GM12864 (cell line): ENCODE measurements at places on chromosomes 11 and 22.

- DNase-seq, result no peak
Observed at GRCh38 chr11:2209370-2209801, 37.8 kb upstream of the TH start.

DNA sequence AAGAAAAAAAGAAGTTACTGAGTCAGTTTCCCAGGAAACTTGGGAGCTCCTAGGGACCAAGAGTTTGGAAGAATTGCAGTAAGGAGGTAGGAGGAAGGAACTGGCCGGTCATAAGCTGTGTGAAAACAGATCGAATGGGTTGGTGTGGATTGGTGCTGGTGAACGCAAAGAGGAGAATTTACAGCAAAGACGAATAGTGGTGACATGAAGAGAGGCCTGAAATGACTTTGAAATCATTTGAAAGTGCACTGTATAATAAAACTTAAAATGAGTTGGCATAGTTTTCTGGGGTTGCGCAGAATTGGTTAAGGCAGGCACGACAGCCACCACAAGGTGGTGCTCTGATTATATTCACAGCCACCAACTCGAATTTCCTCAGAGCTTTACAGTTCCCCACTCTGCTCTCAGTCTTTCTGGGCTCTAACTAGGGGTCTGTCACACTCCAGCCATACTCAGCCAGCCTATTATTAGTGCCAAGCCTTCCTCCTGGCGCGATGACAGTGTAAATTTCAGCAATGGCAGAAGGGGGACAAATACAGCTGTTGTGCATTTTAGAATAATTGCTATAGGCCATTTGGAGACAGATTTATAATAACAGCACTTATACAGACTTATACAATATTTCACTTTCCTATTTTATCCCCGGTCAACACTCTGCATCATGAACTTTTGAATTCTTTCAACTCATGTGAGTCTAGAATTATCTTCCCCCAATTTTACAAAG lies 8.3 kb upstream of the HTR3B start:
- DNase-seq, result no peak

DNA sequence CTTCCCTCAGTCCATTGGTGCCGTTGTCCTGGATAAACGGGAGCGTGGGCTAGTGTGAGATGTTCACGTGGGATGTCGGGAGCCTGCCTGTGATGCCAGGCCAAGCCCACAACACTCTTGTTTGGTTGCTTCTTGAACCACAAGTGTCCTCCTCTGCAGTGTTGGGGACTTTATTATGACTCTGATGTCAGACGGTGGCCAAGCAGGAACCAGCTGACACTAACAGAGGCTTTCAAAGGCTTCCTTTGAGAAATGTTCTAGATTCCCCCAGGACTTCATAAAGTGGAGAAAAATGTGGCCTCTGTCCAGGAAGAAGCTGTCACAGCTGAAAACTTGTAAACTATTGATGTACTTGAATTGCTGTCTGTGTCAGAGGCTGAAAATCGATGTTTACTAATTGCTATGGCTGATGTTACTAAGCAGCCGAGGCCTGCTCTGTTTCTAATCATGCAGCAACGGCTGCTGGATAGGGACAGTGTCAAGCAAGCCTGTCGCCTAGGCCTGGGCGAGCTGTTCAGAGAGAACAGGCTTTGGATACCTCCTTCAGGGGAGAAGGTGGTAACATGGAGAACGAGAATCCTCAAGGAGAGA lies 131.7 kb downstream of the TBC1D22A start:
- DNase-seq, result no peak

- no peak for DNase-seq
Observed at GRCh38 chr11:75240311-75241035, at the start of gene TPBGL. TPBGL (plus strand) TSS chr11:75240774; CDS start chr11:75241050, 276 bp downstream.

DNA sequence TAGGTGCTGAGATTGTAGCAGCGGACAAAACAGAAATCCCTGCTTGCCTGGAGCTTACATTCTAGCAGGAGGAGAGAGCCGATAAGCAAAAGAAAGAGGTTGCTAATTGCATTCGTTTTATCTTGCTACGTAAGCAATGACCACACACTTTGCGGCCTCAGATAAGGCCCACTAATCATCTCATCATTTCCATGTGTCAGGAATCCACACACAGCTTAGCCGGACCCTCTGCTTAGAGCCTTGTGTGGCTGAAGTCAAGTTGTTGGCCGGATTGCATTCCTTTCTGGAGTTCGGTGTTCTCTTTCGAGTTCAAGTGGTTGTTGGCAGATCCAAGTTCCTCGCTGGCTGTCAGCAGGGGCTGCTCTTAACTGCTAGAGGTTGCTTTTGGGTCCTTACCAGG lies 101.6 kb downstream of the CHST1 start:
- DNase-seq, result no peak

GRCh38 chr11:8839957-8840945 lies 70.7 kb upstream of the AKIP1 start:
- DNase-seq, result no peak

- DNase-seq, result no peak
Observed at GRCh38 chr22:42156121-42156520, 25.5 kb upstream of the CYP2D6 start.

GRCh38 chr11:66834943-66835342 lies 8.3 kb upstream of the RCE1 start:
- DNase-seq, result no peak

GRCh38 chr22:37661160-37661924 lies 2.8 kb downstream of the PDXP start:
- DNase-seq, result no peak

DNA sequence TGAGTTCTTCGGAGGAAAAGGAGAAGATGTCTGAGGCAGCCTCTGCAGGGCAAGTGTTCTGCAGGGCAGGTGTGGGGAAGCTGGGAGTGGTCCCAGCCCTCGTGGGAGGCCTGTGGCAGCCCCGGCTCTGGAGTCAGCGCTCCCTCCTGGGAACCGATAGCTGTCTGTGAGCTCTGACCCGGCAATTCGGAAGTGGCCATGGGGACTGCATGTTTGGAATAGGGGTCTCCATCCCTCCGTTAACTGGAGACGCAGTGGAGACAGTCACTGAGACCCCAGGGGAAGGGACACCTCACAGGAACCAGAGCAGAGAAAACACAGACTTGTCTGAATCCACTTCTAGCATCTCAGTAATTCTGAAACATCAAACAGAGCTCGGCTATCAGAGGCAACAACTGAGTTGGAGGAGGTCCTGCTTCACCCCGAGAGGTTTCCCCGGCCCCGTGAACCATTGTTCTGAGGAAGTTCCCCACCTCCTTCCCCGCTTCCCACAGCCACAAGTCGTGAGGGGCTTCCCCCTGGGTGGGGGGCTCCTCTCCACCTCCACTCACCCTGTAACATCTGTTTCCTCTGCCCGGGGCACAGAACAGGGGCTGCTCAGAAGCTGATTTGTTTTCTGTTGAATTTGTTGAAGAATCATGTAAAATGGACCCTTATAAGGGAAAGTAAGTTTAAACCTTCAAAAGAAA lies 99.6 kb downstream of the BRD1 start:
- DNase-seq, result no peak

- no peak for DNase-seq
Observed at GRCh38 chr11:102831489-102832440, 11.6 kb downstream of the MMP3 start.

GRCh38 chr22:18929459-18929858 lies 6.6 kb downstream of the PRODH start:
- no peak for DNase-seq

DNA sequence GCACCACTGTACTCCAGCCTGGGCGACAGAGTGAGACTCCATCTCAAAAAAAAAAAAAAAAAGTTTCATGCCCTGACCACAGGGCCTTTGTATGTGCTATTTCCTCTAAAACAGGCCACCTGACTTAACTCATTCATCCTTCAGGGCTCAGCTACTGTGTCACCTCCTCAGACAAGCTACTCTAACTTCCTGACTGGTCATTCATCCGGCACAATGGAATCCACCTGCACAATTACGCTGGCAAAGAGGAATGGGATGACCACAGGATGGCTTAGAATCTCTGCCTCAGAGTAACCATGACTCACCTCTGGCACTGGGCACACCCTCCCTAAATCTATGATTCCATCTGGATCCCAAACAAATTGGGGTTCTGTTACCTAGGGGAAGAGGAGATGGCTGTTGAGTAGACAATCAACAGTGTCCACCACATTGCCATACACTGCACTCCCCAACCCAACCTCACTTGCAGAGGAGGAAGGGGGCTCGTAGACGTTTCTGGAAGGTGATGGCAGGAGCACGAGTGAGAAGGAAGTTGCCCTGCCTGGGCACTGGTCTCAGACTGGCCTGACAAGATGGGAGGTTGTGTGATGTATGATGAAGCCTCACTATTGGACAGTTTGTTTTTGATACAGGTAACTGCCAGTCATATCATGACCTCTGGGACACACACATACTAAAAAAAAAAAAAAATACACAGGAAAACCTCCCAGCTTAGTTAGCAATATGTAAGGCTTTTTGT lies 22.8 kb upstream of the HMOX1 start:
- DNase-seq, result no peak

DNA sequence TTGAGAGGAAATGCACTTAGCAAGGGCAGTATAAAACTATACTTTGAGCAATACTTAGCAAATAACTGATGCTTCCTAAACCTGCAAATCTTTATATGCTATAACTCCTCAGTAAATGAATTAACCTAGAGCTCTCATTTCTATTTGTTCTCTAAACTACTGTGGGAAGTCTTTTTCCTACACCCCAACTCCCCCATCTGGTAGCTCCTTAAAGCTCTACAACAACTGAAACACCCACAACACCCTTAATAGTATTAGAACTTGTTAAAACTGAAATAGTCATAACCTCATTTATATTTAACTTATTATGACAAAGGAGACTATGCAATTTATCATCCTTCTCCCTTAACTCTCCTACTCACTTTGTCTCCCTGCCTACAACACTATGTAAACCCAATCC lies 43.4 kb downstream of the GUCY1A2 start:
- no peak for DNase-seq

DNA sequence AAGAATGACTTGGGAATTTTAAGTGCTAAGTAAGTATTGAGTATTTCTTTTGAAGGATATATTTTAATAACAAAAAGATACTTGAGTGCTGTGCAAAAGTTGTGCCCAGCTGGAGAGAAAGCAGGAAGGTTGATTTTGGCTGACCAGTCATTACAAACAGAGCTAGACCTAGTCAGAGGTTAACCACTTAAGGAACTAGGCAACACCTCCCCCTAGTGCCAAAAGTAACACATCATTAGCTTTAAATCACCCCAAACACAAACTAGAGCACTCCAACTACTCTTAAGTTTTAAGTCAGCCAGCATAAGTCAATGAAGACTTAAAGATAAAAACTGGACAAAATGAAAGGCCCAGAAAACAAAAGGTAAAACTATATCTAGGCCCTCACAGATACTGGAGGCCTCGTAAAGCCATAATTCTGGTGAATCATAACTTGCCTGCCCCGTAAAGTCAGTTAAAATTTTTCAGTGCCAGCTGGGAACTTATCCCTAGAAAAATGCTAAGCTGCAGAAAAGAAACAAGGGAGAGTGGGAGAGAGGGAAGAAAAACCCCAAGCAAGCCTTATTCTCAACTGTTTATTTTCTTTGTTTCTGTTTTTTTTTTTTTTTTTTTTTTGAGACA lies 4.6 kb downstream of the TMEM9B start:
- peak; percentile 73 for DNase-seq

GRCh38 chr22:27801202-27801615 lies 347 bp downstream of the MN1 start:
- DNase-seq, result no peak

GRCh38 chr22:46432164-46433068 lies 96.9 kb downstream of the TRMU start:
- DNase-seq, result no peak

DNA sequence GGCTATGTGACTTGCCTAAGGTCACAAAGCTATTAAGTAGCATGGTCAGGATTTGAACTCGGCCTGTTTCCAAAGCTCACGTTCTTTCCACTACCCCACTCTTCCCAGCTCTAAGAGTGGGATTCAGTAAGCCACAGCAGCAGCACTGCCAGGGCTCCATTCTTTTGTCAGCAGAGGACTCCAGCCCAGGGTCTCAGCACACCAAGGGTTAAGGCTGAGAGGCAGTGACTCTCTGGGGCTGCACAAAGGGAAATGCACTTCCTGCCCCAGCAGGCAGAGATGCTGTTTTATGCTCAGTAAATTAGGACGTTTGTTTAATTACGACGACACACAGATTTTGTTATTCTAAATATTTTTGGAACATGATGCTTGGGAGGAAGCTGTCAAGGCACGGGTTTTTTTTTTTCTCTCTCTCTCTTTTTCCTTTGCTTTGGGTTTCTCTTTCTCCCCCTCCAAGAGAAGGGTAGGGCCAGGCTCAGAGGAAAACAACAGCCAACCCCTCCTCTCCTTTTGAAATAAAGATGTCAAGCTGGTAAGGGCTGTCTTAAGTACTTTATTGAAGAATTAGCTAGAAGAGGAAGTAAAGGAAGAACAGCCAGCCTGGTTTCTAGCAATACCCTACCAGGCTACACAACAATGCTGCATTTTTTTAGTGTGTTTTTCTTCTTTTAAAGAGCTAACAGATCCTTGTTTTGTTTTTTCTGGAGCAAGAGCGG lies 2.8 kb downstream of the MYH9 start:
- DNase-seq, result no peak

DNA sequence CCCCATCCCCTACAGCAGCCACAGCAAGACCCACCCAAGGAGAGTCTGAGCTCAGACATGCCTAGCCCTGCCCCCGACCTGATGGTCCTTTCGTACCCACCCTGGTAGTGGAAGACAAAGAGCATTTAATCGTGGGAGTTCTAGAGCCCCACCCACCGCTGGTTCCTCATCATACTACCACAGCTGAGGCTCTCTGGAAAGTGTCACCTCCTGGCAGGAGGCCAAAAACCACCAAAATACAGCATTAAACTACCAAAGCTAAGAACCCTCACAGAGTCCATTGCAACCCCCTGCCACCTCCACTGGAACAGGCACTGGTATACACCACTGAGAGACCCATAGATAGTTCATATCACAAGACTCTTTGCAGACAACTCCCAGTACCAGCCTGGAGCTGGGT lies 311.1 kb downstream of the TENM4 start:
- DNase-seq, result no peak

DNA sequence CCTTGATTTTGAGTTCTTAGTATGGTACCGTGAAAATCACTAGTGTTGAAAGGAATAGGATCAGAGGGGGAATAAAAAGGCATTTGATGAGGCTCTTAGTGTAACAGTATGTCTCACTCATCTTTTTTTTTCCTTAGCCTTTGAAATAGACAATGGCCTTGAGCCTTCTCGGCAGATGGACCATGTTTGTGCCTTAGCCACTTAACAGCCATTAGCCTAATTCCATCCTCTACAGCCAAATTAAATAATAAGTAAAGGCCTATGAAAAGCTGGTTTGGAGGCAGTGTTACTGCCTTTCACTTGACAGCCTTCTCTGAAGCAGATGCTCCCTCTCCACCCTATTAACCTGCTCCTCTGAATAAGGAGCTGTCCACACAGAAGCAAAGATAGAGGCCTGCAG lies 580.7 kb downstream of the NTM start:
- no peak for DNase-seq

DNA sequence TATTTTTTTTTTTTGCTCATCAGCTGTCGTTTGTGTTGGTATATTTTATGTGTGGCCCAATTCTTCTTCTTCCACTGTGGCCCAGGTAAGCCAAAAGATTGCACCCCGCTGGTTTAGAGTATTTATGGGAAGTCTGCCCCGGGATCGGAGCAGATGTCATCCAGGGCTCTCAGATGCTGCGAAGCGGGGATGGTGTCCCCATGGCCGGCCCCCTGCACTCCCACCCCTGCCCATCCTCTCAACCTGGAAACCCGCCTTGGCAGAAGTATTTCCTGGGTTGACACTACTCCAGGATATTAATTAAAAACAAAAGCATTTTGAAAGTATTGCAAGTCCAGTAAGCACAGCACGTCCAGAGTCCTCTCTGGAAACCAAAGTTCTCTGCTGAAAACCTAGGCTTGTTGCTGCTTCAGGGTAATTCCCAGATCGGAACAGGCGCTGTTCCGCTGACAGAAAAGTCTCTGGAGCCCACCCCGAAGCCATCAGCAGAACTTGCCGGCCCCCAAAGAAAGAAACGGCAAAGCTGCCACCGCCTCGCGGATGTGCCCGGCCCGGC lies 833 bp downstream of the SCUBE2 start:
- no peak for DNase-seq
